Stimulated activated CD4-positive, alpha-beta T cell treated with anti-CD3 and anti-CD28 coated beads, Interleukin-12 subunit alpha, Interleukin-12 subunit beta, amount 100 ng/mL, for 48 hours (primary cell): ENCODE measurements at places on chromosomes 3 and 15.
A peak's percentile ranks its signal among the peaks of the same experiment; 100 is the strongest.

DNA sequence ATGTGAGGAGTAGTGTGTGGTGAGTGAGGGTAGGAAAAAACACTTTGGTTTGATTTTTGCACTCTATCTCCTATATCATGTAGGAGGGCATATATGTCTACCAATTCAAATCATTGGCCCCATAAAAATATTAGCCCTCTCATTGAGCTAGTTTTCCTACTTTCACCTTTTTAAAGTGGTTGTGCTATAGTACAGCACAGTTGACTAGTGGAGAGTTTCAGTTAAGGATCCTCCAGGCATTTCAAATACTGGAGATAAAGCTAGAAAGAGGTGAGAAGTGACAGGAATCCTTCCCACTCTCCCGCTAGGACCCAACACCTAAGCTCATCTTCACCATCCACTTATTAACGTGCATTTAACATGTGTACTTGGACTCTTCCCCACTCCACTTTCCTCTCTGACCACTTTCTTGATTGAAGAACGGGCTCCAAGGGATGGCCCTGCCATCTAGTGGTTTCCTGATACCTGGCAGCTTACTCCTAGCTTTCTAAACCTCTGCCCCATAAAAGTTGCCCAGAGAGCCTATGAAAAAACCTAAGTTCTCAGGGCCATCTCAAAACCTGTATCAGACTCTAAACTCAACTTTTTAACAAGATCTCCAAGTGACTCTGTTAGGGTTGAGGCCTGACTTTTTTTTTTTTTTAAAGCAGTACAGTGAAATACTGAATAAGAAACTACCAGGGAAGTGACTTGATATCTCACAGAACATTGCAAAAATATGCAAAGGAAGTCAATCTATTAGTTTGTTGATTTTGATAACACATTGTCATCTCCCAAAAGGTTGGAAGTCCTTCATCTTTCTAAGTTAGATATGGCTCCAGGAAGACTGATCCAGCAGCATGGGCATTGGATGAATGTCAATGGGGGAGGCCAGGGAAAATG is 17.9 kb downstream of the IL12A start:
- no peak for DNase-seq

- no peak for DNase-seq
Observed at GRCh38 chr3:51875501-51875900, at the start of gene IQCF5. Gene IQCF5, minus strand, starts transcription at chr3:51875601. Its CDS starts 70 bp downstream, at chr3:51875531.

DNA sequence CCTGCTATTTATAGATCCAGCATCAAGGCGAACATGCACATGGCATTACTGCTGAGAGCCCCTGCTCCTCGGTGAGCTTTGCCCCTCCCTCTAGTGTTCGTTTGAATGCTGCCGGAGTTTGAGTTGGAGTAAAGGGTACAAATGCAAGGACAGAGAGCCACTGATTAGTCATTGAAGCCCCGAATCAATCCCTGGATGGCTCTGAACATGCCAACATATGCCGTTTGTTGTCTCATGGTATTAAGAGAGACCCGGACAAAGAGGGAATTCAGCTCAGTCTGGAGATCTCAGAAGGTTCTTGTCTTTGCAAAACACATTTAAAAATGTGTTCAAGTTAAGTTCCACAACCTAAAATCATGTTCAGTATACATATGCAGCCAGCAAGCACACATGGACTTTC is 789.2 kb upstream of the NR2F2 start:
- DNase-seq, result no peak

- DNase-seq, result no peak
Observed at GRCh38 chr3:44649709-44650108, 1.2 kb downstream of the ZNF35 start.

DNA sequence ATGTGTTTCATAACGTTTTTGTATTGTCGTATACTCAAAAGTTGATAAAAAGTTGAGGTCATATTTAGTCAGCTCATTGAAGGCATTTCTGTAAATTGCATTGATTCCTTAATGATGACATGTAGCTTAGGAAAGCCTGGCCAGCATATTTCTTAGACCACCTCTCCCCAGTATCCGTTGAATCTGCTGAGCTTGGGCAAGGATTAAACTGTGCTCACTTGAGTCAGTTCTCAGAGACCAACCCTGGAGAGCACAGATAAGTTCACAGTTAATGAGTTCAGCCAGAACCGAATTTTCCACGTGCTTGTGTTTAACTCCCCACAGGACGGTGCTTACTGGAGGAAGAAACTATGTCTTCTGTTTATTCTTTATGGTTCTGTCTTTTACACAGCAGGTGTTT is 132.7 kb downstream of the SLC25A26 start:
- no peak for DNase-seq

- DNase-seq, result no peak
Observed at GRCh38 chr15:64247535-64247905, 84.7 kb upstream of the PPIB start.

DNA sequence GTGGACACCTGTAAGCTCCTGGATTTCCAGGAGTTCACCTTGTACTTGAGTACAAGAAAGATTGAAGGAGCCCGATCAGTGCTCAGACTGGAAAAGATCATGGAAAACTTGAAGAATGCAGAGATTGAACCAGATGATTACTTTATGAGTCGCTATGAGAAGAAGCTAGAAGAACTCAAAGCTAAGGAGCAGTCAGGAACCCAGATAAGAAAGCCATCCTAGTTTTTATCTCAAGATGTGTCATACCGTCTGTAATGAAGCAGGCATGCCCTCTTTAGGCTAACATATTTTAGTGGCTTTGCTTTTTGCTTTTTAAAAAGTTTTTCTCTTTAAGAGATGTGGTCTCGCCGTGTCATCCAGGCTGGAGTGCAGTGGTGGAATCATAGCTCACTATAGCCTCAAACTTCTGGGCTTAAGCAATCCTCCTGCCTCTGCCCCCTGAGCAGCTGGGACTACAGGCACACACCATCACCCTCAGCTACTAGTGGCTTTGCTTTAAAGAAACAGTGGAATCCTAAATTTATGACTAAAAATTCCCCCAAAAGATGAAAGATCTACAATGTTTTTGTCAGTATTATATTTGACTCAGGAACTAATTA is 28.1 kb downstream of the EXOG start:
- no peak for DNase-seq

GRCh38 chr3:4778119-4778518 is 201.1 kb upstream of the BHLHE40 start:
- DNase-seq, result no peak

DNA sequence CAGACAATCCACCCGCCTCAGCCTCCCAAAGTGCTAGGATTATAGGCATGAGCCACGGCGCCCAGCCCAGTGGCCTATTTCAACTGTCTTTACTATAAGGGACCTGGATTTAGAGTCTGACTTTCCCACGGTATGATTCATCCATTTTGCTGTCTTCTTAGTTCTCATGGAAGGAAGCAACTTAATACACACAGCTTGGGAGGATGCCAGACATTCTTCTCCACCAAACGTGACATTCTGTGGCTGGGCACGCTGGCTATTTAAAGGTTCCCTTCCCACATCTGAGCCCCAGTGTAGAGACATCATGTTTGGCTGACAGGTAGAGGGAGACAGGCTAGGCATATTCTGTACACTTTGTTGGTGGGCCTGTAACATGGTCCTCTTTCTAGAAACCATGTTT is 26.2 kb downstream of the FAM43A start:
- no peak for DNase-seq

DNA sequence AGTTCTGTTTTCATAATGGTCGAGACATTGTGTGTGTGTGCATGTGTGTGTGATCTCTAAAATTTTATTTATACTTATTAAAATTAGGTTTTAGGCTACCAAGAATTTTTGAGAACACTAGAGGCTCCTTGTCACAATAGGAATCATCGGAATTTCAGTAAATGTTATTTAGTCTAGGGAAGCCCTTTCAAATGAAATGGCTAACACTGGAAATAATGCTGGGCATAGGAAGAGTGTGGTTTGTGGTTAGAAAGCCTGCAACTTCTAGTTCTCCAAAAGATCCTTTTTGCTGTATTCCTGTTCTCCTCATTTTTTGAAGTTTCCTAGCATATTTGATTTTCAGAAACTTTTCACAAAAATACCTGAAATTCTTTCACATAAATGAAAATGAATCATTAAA is 92.5 kb upstream of the MBNL1 start:
- DNase-seq, result no peak

DNA sequence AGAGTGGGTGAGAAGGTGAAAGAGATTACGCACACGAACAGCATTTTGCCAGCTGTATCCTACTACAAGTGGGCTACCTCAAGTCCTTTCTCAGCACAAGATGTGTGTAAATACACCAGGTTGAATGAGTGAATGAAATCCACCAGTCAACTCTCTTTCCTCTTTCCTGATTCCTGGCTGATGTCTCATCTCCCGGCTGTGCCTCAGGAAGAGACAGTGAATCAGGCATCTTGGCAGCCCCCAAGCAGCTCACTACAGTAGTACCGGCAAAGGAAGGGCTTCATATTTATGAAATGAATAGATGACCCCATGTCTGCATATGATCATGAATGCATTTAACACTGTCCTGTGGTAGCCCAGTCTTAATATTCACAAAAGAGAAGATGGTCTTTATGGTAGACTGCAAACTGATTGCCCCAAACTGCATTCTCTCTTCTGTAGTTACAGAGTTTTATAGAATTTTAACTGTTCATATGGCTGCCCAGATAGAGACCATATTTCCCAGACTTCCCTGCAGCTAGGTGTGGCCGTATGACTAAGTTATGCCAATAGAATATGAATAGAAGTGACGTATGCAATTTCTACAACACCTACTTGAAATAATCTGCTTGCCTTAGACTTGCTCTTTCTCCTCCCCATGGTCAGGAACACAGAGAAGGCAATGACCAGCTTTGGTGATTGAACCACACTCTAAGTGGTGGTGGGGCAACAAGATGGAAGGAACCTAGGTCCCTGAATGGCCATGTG is 22.7 kb downstream of the MGLL start:
- DNase-seq, result no peak

DNA sequence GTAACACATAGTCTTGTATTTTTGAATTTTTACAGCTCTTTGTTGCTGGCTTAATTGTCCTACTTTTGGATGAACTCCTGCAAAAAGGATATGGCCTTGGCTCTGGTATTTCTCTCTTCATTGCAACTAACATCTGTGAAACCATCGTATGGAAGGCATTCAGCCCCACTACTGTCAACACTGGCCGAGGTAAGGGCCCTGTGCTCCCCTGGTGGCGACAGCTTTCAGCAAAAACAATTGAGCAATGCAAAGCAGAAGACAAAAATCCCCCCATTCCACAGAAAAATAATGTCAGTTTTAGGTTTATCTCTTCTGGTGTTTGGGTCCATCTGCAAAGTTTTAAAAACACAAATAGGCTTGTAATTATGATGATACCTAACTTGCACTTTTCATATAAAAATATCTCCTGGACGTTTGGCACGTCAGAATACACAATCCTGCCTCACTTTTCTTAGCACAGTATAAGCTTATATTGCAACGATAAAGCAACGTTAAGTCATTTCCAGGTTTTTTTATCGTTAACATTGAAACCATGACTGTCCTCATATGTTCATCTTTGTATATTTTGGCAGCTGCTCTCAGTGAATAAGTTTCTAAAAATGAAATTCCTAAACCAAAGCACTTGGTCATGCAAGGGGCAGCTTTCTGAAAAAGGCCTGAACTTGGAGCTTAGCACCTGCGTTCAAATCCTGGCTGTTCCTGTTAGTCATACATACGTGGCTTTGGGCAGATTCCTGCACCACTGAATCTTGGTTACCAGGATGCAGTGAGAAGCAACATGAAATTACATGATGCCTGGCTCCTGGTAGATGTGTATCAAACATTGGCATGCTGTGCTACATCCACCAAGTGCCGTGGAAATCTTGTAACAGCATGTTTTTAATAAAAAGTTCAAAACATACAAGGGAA is 8.5 kb downstream of the SEC61A1 start:
- DNase-seq, result no peak

- peak; percentile 20 for DNase-seq
Observed at GRCh38 chr3:63818282-63819150, 583 bp upstream of the C3orf49 start.

- DNase-seq, result no peak
Observed at GRCh38 chr3:23762759-23763477, 42.8 kb upstream of the UBE2E1 start.

- no peak for DNase-seq
Observed at GRCh38 chr15:89648106-89649012, 6.9 kb downstream of the KIF7 start.

DNA sequence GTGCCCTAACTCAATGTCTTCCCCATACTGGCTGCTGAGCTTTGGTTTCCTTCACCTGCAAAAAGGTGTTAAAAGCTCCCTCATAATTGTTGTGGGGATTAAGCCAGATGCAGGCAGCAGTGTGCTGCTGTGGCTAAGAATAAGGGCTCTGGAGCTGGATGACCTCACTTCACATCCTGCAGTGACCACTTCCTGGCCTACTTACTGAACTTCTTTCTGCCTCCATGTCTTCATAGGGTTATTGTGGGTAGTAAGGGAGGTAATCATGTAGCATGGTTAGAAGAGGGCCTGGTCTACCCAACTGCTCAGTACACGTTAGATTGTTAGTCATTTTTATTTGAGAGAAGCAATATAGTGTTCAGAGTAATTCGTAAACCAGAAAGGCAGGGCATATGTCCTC is 18.4 kb downstream of the GYG1 start:
- no peak for DNase-seq

- no peak for DNase-seq
Observed at GRCh38 chr3:61657689-61658088, 96.3 kb downstream of the PTPRG start.

DNA sequence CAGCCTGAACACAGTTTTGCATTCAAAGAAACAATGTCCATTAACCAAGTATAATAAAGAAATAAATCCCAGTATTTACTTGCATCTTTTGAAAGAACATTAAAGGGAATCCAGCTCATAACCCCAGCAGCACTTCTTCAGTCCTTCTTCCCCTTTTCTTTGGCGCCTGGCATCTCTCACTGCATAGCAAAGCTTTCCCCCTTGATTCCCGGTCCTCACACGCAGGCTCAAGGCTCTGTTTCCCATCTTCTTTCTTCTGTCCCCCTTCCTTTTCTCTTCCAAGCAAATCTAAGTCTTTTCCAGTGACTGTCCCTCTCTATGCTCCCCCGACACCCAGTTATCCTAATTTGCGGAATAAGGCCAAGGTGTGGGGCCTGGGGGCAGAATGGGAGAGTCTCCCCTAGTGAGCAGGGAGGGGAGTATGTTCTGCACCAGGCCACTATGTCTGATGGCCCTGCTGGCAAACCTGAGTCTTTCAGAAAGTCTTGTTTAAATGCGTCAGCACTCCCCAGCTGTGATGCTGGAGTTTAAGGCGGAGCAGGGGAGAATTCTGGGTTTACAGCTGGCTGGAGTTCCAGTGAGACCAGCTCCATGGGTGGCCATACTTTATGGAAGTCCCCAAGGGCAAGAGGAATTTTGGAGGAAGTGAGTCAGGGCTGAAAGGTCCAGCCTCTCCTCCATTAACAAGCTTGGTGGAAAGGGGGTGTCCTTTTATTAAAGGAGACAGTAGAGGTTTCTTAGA is 42.1 kb downstream of the GOLGA6A start:
- no peak for DNase-seq
